KBM-7 (cell line): ENCODE measurements at places on chromosomes 1 and 21.
A peak's percentile ranks its signal among the peaks of the same experiment; 100 is the strongest.

GRCh38 chr1:171140956-171141687 is 44.0 kb upstream of the FMO2 start:
- no peak for DNase-seq

DNA sequence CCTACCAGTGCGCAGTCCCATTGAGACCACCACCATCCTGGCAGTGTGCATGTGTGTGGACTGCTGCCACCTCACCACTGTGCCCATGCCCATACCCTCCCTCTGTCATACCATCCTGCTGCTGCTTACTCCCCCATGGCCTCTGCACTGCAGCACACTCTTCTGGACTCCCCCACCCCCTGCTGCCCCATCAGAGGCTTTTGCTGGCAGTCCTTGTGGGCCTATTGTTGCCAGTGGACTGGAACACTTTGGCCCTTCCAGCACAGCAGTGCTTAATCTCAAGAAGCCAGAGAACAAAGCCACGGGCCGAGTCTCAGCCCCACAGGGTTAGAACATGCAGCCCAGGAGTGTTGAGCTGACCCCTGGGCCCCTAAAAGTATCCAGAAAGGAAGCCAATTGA is 41.9 kb upstream of the IVNS1ABP start:
- no peak for DNase-seq

- no peak for DNase-seq
Observed at GRCh38 chr1:101059945-101060542, 34.5 kb upstream of the DPH5 start.

- DNase-seq: peak; percentile 24
Observed at GRCh38 chr1:14599800-14600199, 1.3 kb downstream of the KAZN start.

DNA sequence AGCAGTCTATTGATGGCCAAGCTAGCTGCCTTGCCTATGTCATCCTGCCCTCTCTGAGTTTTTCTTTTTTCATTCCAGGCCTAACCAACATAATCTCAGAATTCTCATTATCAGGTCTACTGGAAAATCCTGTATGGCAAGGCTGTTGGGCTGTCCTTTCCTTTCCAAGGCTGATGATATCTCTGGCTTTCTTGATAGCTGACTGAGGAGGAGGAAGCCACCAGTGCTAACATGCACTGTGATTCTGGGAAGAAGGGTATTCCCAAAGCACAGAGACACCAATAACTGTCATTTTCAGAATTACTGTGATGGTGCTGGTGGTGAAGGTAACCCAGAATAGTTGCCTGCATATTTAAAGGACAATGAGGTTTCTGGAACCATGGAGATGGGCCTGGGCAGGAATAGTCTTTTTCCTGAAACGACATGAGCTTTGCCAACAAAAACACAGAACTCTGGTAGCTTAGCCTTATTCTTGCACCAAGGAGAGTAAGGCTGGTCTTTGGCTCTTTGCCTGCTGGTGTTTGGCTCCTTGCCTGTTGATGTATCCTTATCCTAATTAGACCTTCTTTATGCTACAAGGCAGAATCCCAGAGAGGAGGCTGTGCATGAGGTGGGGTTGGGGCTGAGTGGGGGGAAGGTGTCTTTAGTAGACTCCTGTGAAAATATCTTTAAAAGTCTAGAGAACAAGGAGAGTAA is 157.4 kb downstream of the TNFSF18 start:
- no peak for DNase-seq

- no peak for DNase-seq
Observed at GRCh38 chr1:175073061-175073460, 5.4 kb downstream of the TNN start.

- no peak for DNase-seq
Observed at GRCh38 chr1:84089867-84090266, 54.2 kb upstream of the PRKACB start.

GRCh38 chr1:203308923-203309331 is 3.6 kb downstream of the BTG2 start:
- no peak for DNase-seq

- DNase-seq: no peak
Observed at GRCh38 chr1:38093569-38094520, 47.3 kb upstream of the POU3F1 start.

- DNase-seq: no peak
Observed at GRCh38 chr1:184590163-184590750, 164.4 kb downstream of the EDEM3 start.

DNA sequence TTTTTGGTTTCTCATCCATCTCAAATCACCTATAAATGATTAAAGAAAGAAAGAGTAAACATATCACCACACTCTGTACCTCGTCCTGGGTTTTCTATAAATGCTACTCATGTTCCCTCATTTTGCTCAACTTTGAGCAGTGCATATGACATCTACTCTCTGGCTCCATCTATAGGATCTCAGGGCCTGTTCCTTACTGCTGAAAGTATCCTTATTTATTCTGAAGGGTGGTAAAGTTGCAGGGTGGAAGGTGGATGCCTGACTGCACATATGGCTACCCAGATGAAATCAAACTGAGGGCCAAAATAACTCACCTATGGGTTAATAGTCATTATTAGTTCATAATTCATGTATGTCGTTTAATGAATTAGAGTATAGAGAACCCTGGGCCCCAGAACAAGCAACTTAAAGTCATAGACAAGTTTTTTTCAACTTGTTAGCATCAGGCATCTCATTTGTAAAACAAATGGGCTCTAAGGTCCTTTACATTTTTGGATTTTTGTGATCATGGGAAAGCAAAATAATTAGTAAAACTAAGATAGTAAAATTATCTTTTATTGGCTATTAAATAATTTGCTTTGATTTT is 46.5 kb downstream of the NCF2 start:
- peak; percentile 63 for DNase-seq

DNA sequence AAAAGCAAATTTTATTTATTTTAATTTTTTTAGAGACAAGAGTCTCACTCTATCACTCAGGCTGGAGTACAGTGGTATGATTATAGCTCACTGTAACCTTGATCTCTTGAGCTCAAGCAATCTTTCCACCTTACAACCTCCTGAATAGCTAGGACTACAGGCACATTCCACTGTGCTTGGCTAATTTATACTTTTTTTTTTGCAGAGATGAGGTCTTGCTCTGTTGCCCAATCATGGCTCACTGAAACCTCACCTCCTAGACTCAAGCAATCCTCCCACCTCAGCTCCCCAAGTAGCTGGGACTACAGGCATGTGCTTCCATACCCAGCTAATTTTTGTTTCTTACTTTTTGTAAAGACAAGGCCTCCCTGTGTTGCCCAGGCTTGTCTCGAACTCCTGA is 49.5 kb downstream of the DR1 start:
- no peak for DNase-seq

- DNase-seq: no peak
Observed at GRCh38 chr1:172394141-172394751, 26.2 kb upstream of the C1orf105 start.

- no peak for DNase-seq
Observed at GRCh38 chr1:151314137-151314875, 12.9 kb downstream of the PI4KB start.

DNA sequence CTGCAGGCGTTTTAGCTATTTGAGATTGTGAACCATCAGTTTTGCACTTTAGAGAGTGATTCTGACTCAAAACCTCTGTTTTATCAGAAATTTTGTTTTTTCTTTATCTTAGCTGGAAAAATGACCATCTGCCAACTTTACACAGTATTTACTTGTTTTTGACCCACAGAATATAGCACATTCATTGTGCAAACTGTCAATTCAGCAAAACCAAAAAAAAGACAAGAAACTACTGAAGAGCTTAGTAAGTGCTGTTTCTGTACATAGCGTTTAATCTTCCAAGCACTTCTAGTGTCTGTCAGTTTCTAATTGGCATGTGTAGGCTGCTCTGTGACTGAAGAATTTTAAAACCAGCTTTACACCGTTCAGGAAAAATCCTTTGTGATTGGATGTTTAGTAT is 76.0 kb upstream of the VANGL1 start:
- DNase-seq: no peak

DNA sequence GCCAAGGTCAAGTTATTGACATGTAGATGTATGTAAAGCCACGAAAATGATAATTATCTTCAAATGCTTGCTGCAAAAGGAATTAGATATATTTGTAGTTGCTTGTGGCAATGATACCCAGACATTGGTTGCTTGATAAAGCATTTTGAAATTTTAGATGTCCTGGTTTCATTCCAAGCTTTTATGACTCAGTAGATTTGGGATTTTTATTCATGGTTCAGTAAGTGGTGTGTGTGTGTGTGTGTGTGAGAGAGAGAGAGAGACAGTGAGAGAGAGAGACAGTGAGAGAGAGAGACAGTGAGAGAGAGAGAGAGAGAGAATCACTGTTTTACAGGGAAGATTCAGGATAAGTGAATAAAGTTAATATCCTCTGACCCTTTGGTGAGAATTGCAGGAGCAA is 498.2 kb upstream of the C1orf87 start:
- DNase-seq: no peak

DNA sequence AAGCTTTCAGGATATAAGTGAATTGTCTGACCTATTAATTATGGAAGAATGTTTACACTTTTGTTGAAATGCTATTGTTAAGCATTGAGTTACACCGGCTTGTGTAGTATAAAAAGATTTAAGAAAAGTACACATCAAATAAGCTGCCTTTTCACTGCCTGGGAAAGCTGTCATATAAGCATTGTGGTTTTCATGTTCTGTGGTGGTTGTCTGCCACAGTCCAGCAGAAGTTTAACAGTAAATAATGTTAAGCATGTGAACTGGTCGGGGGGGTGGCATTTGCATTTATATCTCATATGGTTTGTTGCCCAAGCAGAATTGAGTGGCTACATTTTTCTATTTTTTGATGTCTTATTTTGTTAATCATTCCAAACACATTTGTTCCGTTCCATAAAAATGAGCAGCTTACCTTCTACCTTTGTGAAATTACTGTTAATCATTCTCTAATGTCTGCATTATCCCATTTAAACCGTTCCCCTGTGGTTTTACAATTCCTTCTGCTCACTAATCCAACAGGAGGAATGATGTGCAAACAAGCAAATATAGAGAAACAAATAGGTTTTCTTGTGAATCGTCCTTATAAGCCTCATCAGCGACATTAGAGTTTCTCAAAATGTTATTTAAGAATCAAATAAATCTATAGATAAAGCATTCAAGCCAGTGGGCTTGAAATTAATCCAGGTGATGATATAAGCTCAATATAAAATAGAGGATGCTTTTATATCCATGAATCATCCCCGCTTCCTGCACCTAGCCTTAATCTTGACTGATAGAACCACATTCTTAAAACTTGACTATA is 160.8 kb upstream of the SAMSN1 start:
- no peak for DNase-seq

DNA sequence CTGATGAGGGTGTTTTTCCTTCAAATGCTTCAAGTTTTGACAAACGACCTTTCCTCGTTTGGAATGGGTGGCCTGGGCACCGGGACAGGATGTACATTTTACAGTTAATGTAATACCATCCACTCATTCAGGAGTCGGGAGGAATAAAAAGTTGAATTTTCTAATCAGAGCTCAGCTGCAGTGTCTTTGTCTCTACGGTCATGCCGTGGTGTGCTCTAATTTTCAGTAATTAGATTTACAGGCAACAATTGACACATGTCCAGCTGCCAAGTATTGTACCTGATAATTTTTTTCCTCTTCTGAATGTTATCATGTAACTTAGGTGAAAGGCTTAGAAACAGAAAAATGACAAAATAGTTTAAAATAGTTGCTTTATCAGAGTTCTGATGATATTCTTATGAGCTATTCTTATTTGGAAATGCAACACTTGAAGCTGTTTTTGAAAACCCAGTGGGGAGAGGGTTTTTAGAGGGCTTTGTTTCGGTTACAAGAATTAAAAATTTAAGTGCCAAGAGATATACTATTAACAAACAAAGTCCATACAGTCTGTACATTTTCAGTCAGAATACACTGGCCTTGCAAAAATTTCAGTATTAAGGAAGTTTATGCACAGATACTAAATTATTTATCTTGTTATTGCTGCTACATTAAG is 1.0 kb downstream of the CDKN2C start:
- peak; percentile 58 for DNase-seq

DNA sequence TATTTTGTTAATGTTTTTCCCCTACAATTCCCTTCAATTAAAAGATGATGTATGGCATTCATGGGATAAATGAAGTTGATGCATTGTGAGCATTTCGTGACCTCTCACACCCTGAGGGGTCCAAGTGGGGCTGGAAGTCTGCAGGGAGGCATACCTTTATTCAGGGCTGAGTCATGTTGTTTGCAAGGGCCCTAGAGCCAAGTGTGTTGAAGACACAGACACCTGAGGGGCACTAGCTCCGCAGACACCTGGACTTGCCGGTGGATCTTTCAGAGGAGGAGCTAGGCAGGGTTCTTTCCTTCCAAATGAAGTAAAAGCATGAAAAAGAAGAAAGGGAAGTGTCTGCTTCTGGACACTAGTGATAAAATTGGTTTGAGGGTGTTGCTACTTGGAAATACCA is 57.0 kb upstream of the RGS7 start:
- DNase-seq: no peak

- peak; percentile 61 for DNase-seq
Observed at GRCh38 chr1:27161594-27161993, 6.7 kb upstream of the SLC9A1 start.

DNA sequence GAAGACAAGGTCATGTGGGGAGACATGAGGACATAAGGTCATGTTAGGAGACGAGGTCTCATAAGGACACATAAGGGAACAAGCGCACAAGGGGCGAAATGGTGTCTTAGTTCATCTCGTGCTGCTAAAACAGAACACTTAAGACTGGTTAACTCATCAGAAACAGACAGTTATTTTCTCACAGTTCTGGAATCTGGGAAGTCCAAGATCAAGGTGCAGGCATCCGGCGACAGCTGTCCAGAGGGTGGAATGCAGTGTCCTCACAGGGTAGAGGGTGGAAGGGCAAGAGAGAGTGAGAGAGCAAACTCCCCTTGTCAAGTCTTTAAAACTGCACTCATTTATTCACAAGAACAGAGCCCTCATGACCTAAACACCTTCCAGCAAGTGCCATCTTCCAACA is 34.6 kb upstream of the PDPN start:
- DNase-seq: no peak
